ENCODE measurements at places on chromosomes 5 and 9.

DNA sequence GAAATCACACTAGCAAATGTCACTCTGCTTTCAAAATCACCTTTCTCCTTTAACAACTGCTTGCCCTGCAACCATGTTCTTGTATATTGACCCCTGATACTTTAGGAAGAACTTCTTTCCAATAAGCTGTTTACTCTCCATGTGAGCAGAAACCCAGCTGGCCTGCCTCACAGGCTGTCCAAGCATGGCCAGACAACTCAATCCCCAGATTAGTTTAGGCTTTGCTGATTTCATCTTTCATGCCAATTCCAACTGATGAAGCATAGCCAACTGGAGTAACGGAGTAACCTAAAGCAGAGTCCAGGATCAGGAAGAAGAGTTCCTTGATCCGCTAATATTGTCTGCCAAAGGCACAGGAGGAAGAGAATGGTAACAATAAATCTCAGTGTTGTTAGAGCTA lies 56.7 kb upstream of the HTR1A start:
- DNase-seq: no peak

DNA sequence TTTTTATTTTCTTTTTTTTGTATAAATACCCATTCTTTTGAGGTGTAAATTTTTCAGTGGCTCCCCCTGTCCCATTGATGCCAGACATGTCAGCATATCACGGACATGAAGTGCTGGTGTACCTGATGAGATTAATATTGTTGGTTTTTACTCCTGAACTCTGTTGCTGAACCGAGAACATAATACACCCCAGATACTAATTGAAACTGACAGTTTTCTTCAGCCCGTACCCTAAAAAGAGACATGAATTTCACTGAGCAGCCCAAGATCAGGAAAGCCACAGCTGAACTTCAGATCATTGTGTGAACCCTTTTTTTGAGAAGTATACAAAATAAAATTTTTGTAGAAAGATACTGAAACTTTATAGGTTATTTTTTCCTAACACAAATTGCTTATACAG lies 75.7 kb downstream of the PRDM9 start:
- DNase-seq: no peak

GRCh38 chr5:142825378-142826089 lies 55.4 kb downstream of the ARHGAP26 start:
- DNase-seq: no peak

GRCh38 chr5:34857161-34857560 lies 18.2 kb downstream of the TTC23L start:
- DNase-seq: no peak

- no peak for DNase-seq
These were observed 128.2 kb downstream of the TMEM161B start for GRCh38 chr5:88140396-88140855.

- DNase-seq: no peak
These were observed 6.5 kb upstream of the FAM78A start for GRCh38 chr9:131282688-131283422.

GRCh38 chr5:59685793-59686192 lies 207.7 kb downstream of the PDE4D start:
- no peak for DNase-seq

- DNase-seq: no peak
These were observed 284.5 kb upstream of the NUDT12 start for GRCh38 chr5:103847060-103847459.

All from D721Med (cell line).